ENCODE measurements at places on chromosomes 3 and 15. TPM values are rescaled to one million over a fixed set of nuclear protein-coding genes. Genes with fewer than 3 reads are reported as not detected.

Gene SLCO3A1
- total RNA-seq, result 4.6 TPM

Gene PPP2R3A
- 20.6 TPM for total RNA-seq

Gene TIPARP
- 61.7 TPM for total RNA-seq

Gene AQP9
- 0.07 TPM for total RNA-seq

Gene C3orf85
- not detected for total RNA-seq

Gene FAM43A
- total RNA-seq, result 165 TPM

Gene STRIT1
- not detected for total RNA-seq

Gene SKOR1
- 0.07 TPM for total RNA-seq

Gene SCAMP2
- 36.0 TPM for total RNA-seq

Gene FOXL2NB
- total RNA-seq, result 0.14 TPM

Gene SPATA12
- total RNA-seq, result 0.07 TPM

Gene GALNT15
- 5.7 TPM for total RNA-seq

Gene GOLGA8H
- 1.4 TPM for total RNA-seq

Gene TNNC1
- 0.27 TPM for total RNA-seq

Gene NR1I2
- total RNA-seq, result not detected

Gene FBLN2
- 0.22 TPM for total RNA-seq

Gene MB21D2
- total RNA-seq, result 8.9 TPM

Gene LRRIQ4
- total RNA-seq, result 0.07 TPM

Gene ADAMTS9
- total RNA-seq, result 392 TPM

Gene ATP13A4
- not detected for total RNA-seq

Gene ZNF770
- 54.9 TPM for total RNA-seq

Gene AADAC
- not detected for total RNA-seq

Gene GHRL
- not detected for total RNA-seq

Gene TRA2B
- total RNA-seq, result 307 TPM

Gene LMOD3
- total RNA-seq, result not detected

Gene LTK
- 0.13 TPM for total RNA-seq

Gene EIF3J
- total RNA-seq, result 108 TPM

Gene ERICH6
- not detected for total RNA-seq

Gene CYP19A1
- total RNA-seq, result not detected

Gene FBXL2
- 18.2 TPM for total RNA-seq

Gene GRM7
- total RNA-seq, result not detected

Gene PCCB
- total RNA-seq, result 54.3 TPM

Gene COLQ
- total RNA-seq, result 1.1 TPM

Gene FAM81A
- total RNA-seq, result 1.1 TPM

Gene SOX14
- not detected for total RNA-seq

Gene CLDN16
- not detected for total RNA-seq

Gene PRICKLE2
- 9.2 TPM for total RNA-seq

Gene SAMMSON
- total RNA-seq, result not detected

Gene XCR1
- total RNA-seq, result not detected

Gene BFSP2
- not detected for total RNA-seq
